ENCODE measurements at places on chromosomes 3 and 15.
A peak's percentile ranks its signal among the peaks of the same experiment; 100 is the strongest.

DNA sequence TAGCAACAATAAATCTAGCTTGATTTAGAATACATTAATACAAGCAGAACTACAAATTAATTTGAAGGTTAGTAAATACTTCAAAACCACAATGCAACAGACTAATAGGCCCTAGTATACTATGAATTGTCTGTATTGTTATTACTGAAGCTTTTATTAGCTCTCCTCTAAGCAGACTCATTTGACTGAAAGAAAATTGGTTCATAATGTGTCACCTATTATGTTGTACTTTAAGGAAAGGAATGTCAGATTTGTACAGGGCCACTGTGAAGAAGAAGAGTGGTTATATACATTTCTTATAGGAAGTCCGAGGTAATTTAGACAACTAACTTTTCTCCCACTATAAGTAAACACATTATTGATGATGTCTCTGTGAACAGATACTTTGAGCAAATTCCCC is 954.5 kb downstream of the ZPLD1 start:
- no peak overlapping the region for H3K27ac ChIP-seq
- no peak overlapping the region for H3K4me3 ChIP-seq
- H3K4me1 ChIP-seq: no peaks in the 10 kb centered on the region

- H3K4me1 ChIP-seq: peaks cover 2% of the 10 kb centered on the region
- H3K4me3 ChIP-seq: no peak overlapping the region
- no peaks in the 10 kb centered on the region for H3K27me3 ChIP-seq
- DNase-seq: no peak
- H3K36me3 ChIP-seq: peaks cover 69% of the 10 kb centered on the region
Measured at GRCh38 chr15:73564255-73564654, 68.9 kb downstream of the NPTN start.

- no peak for DNase-seq
- no peaks in the 10 kb centered on the region for H3K27me3 ChIP-seq
- no peaks in the 10 kb centered on the region for H3K36me3 ChIP-seq
Measured at GRCh38 chr3:24069045-24069444, 124.0 kb downstream of the NR1D2 start.

DNA sequence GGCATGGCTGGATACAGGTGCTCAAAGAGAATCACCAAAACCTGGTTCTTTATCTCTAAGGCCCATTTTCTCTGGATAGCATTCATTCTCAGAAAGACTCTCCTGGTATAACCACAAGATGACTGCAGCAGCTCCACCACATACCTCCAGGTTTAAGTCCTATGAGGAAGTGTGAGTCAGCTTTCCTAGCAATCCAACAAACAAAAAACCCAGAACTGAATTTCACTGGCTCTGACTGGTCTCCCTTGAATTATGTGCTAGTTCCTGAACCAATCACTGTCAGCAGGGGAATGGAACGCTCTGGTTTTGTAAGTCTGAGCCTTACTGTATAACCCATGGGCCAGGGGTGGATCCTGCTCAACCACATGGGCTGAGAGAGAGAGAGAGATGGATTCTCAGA is 27.2 kb downstream of the MRPL46 start:
- no peaks in the 10 kb centered on the region for H3K36me3 ChIP-seq
- H3K27ac ChIP-seq: no peak overlapping the region
- no peaks in the 10 kb centered on the region for H3K4me1 ChIP-seq
- no peak overlapping the region for H3K4me3 ChIP-seq
- H3K27me3 ChIP-seq: peaks cover 15% of the 10 kb centered on the region

DNA sequence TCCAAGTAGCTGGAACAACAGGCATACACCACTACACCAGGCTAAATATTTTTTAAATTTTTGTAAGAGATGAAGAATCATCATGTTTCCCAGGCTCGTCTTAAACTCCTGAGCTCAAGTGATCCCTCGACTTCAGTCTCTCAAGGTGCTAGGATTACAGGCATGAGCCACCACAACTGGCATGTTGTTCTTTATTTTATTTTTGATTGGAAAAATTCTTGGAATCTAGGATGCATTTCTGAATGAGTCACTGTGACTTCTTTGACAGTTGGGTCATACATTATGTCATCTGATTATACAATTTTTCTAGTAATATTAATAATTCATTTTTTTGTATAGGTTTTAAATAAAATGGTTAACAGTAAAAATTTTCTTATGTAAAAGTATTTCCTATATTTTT is 870.2 kb downstream of the SI start:
- H3K36me3 ChIP-seq: no peaks in the 10 kb centered on the region
- DNase-seq: no peak
- H3K27ac ChIP-seq: no peak overlapping the region
- no peaks in the 10 kb centered on the region for H3K4me1 ChIP-seq

- DNase-seq: no peak
- H3K27me3 ChIP-seq: no peaks in the 10 kb centered on the region
- H3K36me3 ChIP-seq: no peaks in the 10 kb centered on the region
Measured at GRCh38 chr3:141811348-141811747, 48.1 kb downstream of the GRK7 start.

DNA sequence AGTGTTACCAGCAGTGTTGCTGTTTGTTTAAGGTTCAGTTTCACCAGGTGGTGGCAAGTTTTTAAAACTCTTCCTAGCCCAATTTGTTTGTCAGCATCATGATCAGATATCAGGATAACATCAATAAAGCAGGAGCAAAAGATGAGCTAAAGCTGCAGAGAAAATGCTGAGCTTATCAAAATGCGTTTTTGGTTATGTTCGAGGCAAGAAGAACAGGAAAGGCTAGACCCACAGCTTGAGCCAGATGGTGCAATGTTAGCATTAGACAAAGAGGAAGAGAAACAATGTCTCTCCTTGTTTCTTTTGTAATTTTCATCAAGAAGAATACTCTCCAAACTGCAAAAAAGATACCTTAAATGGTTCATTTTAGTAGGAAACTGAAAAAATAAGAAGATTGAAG is 66.2 kb downstream of the THRB start:
- H3K27me3 ChIP-seq: no peaks in the 10 kb centered on the region
- no peak for DNase-seq
- H3K4me3 ChIP-seq: no peak overlapping the region
- H3K27ac ChIP-seq: no peak overlapping the region

DNA sequence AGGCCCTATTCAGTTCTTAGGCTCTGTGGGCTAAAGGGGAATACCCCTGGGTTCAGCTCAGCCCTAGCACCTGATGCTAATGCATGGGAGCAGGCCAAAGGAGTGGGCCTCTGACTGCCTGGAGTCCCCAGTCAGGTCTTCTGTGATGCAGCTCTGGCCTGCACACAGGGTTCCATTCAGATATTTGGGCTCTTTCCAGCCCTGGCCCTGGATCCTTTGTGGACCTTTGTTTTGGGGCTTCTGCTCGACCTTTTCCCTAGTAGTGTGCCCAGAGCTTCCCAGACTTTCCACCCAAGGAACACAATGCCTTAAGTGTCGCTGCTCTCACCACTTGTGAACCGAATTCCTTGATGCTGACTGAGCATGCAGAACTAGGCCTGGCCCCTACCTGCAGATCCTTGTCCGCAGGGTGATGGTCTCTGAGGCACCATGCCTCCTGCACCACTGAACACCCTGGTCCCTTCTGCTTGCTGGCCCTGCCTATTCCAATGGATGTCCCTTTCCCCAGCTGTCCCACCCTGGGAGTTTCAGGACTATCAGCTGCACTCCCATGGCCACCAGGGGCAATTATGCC is 5.1 kb downstream of the SEC13 start:
- H3K27me3 ChIP-seq: no peaks in the 10 kb centered on the region
- no peak overlapping the region for H3K27ac ChIP-seq
- no peak overlapping the region for H3K4me3 ChIP-seq
- peaks cover 76% of the 10 kb centered on the region for H3K36me3 ChIP-seq
- peak; percentile 38 for DNase-seq

GRCh38 chr15:50487287-50487686 is 59.2 kb downstream of the USP50 start:
- no peak overlapping the region for H3K27ac ChIP-seq
- no peaks in the 10 kb centered on the region for H3K4me1 ChIP-seq
- H3K27me3 ChIP-seq: no peaks in the 10 kb centered on the region

DNA sequence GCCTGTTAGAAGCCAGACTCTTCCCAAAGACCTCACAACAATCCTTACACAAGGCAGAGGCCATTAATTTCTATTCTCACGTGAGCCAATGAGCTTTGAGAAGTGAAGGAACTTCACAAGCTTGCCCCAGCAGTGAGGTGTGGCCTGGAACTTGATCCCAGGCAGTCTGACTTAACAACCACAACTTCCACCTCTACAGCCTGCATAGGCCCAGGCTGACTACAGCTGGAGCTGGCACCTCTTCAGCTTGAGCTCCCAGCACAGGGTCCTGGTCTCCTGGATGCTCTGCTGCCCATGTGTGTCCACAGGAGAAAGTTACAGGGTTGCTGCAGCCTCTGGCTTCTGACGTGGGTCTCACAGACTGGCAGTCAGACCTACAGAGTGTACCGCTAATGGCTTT is 111.0 kb downstream of the ERC2 start:
- H3K27me3 ChIP-seq: no peaks in the 10 kb centered on the region
- H3K36me3 ChIP-seq: no peaks in the 10 kb centered on the region
- H3K4me1 ChIP-seq: no peaks in the 10 kb centered on the region
- no peak for DNase-seq

DNA sequence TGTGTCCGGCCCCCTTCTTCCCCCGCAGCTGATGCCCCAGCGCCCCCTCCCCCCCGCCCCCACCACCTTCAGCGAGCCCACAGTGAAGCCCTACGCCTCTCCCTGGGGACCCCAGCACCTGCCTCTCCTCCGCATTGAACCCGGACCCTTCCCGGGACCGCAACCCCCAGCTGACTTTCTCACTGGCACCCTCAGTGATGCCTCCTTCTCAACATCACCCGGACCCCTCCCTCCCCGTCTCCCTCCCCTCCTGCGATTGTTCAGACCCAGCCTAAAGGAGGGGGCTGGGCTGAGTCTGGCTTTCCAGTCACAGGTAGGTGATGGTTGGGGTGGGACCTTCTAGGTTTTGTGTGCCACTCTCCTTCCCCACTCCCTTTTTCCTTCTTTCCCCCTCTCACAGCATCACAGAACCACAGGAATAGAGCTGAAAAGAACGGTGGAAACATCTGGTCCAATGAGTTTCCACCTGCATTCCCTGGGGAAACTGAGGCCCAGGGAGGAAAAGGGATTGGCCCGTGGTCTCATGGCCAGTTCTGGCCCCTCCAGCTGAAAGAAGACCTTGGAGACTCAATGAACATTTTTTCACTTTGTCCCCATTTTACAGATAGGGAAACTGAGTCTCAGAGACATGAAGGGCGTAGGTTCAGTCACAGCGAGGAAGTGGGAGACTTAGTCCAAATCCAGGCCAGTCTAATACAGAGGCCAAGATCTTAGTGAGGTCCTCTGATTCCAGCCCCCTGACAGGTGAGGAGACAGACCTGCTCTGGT is 828 bp downstream of the CAND2 start:
- H3K4me3 ChIP-seq: peak overlapping the region; percentile 59
- H3K4me1 ChIP-seq: peaks cover 7% of the 10 kb centered on the region
- H3K36me3 ChIP-seq: no peaks in the 10 kb centered on the region
- no peaks in the 10 kb centered on the region for H3K27me3 ChIP-seq
- no peak for DNase-seq
- H3K27ac ChIP-seq: peak overlapping the region; percentile 44

GRCh38 chr3:37608061-37608702 is 253.5 kb upstream of the CTDSPL start:
- no peaks in the 10 kb centered on the region for H3K4me1 ChIP-seq
- H3K4me3 ChIP-seq: no peak overlapping the region
- H3K36me3 ChIP-seq: no peaks in the 10 kb centered on the region
- no peaks in the 10 kb centered on the region for H3K27me3 ChIP-seq

- H3K4me3 ChIP-seq: no peak overlapping the region
- DNase-seq: no peak
- no peaks in the 10 kb centered on the region for H3K36me3 ChIP-seq
- H3K27ac ChIP-seq: no peak overlapping the region
- H3K27me3 ChIP-seq: no peaks in the 10 kb centered on the region
Measured at GRCh38 chr3:174199696-174200095, 659.4 kb upstream of the NAALADL2 start.

DNA sequence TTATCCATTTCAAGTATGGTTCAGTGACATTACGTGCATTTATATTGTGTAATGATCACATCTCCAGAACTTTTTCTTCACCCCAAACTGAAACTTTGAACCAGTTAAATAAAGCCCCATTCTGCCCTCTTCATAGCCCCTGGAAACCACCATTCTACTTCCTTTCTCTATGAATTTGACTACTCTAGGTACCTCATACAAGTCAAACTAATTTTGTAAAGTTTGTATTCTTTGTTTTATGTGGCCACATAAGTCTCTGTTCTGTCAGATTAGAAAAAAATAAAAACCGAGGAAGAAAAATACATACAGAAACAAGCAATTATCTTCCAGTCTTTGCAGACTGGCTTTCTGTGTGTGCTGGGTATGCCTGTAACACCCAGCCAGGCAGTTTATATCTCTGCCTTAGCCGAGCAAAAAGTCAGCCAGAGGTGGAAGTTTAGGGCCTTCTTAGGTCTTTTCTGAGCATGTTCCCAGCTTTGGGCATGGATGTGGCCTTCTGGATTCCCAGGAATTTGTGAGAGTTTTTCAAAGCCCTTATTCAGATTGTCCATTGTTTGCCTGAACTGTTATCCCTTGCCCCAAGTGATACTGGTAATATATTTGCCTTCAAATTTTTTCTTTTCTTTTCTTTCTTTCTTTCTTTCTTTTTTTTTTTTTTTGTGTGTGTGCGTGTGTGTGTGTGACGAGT is 6.0 kb upstream of the GRAMD1C start:
- H3K36me3 ChIP-seq: no peaks in the 10 kb centered on the region
- no peak overlapping the region for H3K27ac ChIP-seq
- no peaks in the 10 kb centered on the region for H3K4me1 ChIP-seq
- no peak for DNase-seq

- no peak overlapping the region for H3K4me3 ChIP-seq
- H3K36me3 ChIP-seq: no peaks in the 10 kb centered on the region
- no peaks in the 10 kb centered on the region for H3K27me3 ChIP-seq
- no peak overlapping the region for H3K27ac ChIP-seq
Measured at GRCh38 chr3:81716870-81717509, 44.5 kb downstream of the GBE1 start.

DNA sequence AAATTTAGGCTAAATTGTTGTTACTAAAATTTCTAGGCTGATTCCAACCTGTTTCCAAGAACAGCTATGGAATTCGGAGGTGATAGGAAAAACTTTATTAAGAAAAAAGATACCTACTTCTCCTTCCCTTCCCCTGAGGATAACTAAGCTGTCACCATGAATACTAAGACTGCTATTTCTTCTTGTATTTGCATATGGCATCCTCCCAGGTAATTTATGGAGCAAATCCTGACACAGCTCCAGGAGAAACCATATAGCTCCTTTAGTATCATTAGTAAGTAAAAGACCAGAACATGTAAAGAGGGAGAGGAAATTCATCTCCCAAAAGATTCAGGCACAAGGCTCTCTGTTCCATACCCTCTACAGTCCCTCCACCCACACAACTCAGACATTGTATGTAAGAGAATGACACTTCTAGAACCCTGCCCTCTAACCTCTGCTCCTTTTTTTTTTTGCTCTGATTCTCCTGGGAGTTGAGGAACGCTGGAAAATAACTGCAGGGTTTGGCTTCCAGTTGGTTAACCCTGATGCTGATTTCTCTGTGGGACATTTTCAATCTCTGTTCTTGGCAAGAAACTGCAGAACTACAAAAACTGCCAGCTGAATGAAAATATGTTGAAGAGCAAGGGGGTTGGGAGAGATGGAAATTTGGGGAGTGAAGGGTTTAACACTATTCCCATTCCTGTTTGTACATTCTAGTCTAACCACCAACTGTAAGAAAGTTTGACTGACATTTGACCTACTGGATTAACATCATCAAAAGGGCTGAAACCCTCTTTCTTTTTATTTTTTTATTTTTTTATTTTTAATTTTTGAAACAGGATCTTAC is 14.2 kb upstream of the MAGI1 start:
- H3K36me3 ChIP-seq: no peaks in the 10 kb centered on the region
- H3K4me3 ChIP-seq: no peak overlapping the region
- peaks cover 14% of the 10 kb centered on the region for H3K4me1 ChIP-seq
- no peaks in the 10 kb centered on the region for H3K27me3 ChIP-seq

- peaks cover 52% of the 10 kb centered on the region for H3K4me1 ChIP-seq
- H3K4me3 ChIP-seq: no peak overlapping the region
- H3K27ac ChIP-seq: no peak overlapping the region
- no peak for DNase-seq
Measured at GRCh38 chr3:197368330-197368729, 69.9 kb upstream of the DLG1 start.

All from suprapubic skin (tissue), 4 donors.